Activated T-cell treated with anti-CD3 and anti-CD28 coated beads, Interleukin-2, amount 50 U/mL, for 1 hour (primary cell): ENCODE measurements at places on chromosomes 6 and 20.

- DNase-seq = no peak
Observed at GRCh38 chr6:71510856-71511255, 222.2 kb downstream of the OGFRL1 start.

GRCh38 chr6:154595538-154595937, 85.1 kb upstream of the CNKSR3 start:
- no peak for DNase-seq

DNA sequence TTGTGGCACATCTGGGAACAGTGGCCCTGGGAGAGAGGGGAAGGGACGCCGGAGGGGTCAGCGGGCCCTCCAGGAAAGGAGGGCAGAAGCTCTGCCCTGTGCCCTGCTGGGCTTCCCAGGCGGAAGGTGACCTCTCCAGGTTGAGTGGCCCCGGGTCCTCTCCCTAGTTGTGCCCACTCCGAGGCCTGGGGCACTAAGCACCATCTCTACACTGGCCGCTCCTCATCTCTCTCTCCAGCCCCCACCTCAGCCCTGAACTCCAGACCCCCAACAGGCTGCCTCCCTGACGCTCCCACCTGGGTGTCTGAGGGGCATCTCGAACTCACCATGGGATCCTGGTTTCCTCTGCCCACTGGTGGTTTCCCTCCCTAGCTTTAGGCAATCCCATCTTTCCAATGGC, 18.1 kb downstream of the KCNG1 start:
- DNase-seq = no peak

DNA sequence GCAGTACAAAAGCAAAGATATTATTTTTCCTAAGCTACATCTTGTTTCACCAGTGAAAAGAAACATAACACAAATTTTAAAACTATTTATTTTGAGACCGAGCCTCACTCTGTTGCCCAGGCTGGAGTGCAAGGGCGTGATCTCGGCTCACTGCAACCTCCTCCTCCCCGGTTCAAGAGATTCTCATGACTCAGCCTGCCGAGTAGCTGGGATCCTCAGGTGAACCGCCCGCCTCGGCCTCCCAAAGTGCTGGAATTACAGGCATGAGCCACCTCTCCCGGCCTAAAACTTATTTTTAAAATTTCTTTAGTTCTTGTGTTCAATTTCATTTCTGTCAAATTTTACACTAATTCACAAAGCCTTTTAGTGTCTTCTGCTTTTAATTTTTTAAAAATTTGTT, 5.9 kb downstream of the SRSF12 start:
- no peak for DNase-seq

DNA sequence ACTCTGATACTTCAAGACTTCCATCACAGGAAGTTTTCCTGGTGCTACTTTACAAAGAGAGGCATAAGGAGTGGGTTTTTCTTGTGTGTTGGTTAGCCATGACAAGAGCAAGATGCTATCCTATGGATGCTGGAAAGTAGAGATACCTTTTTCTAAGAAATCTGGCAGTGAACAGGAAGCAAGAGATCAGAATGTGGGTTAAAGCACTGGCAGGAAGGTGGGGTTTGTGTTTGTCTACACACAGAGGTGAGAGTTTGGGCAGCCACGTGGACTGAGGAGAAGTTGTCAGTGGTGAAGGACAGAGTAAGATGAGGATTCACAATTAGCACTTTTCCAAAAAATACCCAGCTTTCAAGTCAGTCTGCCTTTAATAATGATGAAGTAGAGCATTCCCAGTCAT, 17.9 kb downstream of the SLC2A12 start:
- no peak for DNase-seq

GRCh38 chr6:8392569-8392968, 42.8 kb downstream of the SLC35B3 start:
- no peak for DNase-seq

GRCh38 chr20:4008877-4009276, 6.5 kb downstream of the RNF24 start:
- DNase-seq = no peak
